ENCODE measurements at places on chromosomes 7 and 10. TPM values are rescaled to one million over a fixed set of nuclear protein-coding genes. Genes with fewer than 3 reads are reported as not detected.

DNA sequence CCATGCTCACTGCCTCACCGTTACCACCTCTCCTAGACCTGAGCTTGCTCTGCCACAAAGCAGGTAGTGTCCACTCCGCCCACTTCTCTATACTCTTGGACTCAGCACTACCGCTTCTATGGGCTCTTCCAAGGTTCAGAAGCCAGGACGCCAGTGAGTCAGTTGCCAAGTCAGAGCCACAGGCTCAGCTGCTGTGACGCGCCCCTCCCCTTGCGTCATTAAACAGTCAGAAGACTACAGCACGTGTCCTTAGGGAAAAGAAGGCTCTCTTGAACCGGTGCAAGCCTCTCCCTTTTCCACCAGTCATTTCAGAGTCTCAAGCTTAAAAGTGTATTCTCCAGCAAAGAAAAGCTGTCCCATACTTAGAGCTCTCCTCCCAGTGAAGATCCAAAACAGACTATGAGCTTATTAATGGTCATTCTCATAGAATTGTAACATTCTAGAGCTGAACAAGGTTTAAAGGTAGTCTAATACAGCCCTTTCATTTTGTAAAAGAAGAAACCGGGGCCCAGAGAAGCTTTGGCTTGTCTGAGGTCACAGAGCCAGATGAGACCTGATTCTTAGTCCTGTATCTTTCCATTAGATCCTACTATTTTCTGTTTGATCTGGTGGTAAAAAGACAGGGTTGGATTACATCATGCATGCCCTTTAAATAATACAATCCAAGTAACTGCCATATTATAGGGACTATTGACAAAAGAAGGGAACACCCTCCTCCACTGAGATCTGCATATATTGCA, 40.9 kb upstream of the MET start:
- peaks cover 23% of the 10 kb centered on the region for H3K4me1 ChIP-seq
- no peaks in the 10 kb centered on the region for H3K36me3 ChIP-seq
- no peak overlapping the region for H3K4me3 ChIP-seq
- no peaks in the 10 kb centered on the region for H3K27me3 ChIP-seq
- DNase-seq, result peak; percentile 87
- H3K27ac ChIP-seq, result peak overlapping the region; percentile 87

GRCh38 chr7:910441-910861, 34.1 kb downstream of the GET4 start:
- DNase-seq, result no peak
- no peaks in the 10 kb centered on the region for H3K27me3 ChIP-seq
- H3K27ac ChIP-seq, result no peak overlapping the region

DNA sequence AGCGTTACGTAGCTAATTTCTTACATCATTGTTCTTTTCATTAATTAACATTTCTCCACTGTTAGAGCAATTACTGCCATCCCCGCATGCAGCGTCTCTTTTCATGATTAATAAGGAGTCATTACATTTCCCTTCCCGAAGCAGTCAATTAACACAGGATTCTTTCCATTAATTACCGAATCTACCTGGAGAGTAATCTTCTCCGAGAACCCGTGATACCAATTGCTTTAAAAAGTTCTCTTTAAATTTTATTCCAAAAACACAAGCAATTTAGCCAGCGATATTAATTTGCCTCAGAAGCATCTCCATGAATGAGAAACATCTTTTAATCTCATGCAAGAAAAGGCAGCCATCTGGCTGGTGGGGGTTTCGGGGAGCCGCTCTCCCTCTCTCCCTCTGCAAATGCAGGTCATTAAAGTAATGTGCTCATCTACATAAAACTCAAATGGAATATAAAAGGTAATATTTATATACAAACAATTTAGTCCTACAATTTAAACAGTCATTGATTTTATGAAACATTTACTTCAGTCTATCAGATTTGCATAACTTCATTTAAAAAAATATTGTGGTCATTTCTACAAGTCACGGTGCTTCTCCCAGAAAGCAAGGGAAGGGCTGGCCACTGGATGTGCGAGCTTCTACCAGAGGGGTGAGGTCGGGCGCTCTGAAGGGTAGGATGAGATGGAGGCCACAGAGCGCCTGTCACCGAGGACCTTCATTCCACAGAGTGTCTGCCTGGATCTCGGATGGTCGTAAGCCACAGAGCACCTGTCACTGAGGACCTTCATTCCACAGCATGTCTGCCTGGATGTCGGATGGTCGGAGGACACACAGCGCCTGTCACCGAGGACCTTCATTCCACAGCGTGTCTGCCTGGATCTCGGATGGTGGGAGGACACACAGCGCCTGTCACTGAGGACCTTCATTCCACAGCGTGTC, 145.0 kb downstream of the WDR37 start:
- DNase-seq, result no peak
- H3K27me3 ChIP-seq, result no peaks in the 10 kb centered on the region
- no peaks in the 10 kb centered on the region for H3K36me3 ChIP-seq
- H3K4me1 ChIP-seq, result no peaks in the 10 kb centered on the region
- no peak overlapping the region for H3K27ac ChIP-seq

DNA sequence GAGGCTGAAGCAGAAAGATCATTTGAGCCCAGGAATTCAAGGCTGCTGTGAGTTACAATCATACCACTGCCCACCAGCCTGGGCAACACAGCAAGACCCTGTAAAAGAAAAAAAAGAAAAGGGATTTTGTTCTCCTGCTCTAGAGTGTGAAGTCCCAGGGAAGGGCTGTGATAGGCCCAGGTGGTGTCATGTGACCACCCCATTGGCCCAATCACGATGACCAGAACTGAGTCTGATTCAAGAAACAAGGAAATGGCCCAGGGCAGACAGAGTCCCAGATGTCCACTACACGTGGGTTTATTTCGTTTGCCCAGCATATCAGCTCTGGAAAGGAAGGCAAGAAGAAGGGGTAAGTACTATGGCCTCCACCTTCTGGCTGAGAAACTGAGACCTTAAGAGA, 81.3 kb upstream of the CUX1 start:
- DNase-seq, result no peak
- H3K36me3 ChIP-seq, result no peaks in the 10 kb centered on the region
- H3K4me3 ChIP-seq, result no peak overlapping the region
- H3K27me3 ChIP-seq, result no peaks in the 10 kb centered on the region
- no peak overlapping the region for H3K27ac ChIP-seq

DNA sequence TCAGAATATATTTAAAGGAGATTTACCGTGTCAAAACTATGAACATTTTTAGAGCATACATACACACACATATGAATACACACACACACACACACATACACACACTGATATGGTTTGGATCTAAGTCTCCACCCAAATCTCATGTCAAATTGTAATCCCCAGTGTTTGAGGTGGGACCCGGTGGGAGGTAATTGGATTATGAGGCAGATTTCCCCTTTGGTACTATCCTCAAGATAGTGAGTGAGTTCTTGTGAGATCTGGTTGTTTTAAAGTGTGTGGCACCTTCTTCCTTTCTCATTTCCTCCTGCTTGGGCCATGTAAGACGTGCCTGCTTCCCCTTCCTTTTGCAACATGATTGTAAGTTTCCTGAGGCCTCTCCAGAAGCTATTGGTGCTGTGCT, 515.0 kb upstream of the ZMIZ1 start:
- H3K27me3 ChIP-seq, result no peaks in the 10 kb centered on the region
- no peaks in the 10 kb centered on the region for H3K4me1 ChIP-seq
- DNase-seq, result no peak
- no peaks in the 10 kb centered on the region for H3K36me3 ChIP-seq
- no peak overlapping the region for H3K4me3 ChIP-seq

GRCh38 chr10:89392974-89393373, 551 bp downstream of the IFIT1 start:
- H3K36me3 ChIP-seq, result no peaks in the 10 kb centered on the region
- no peak for DNase-seq
- peak overlapping the region; percentile 47 for H3K4me3 ChIP-seq

DNA sequence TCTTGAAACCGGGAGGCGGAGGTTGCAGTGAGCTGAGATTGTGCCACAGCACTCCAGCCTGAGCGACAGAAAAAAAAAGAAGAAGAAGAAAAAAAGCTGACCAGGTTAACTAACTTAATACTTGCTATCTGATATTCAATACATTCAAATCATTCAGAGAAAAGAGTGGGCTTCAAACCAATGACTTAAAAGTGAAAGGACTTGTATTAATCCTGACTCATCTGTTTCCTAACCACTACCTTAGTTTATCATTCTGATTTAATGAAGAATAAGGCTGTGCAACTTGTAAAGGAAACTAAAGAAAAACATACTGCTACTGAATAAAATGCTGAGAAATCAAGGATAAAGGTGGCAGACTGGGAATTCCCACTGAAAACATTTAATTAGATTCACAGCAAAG, 128.4 kb downstream of the NRBF2 start:
- DNase-seq, result no peak
- H3K4me3 ChIP-seq, result no peak overlapping the region
- peaks cover 52% of the 10 kb centered on the region for H3K4me1 ChIP-seq
- H3K27me3 ChIP-seq, result no peaks in the 10 kb centered on the region
- H3K27ac ChIP-seq, result no peak overlapping the region

- no peaks in the 10 kb centered on the region for H3K36me3 ChIP-seq
- H3K27ac ChIP-seq, result no peak overlapping the region
- H3K4me1 ChIP-seq, result no peaks in the 10 kb centered on the region
- H3K27me3 ChIP-seq, result no peaks in the 10 kb centered on the region
Observed at GRCh38 chr10:73865459-73866442, 8.6 kb downstream of the CAMK2G start.

DNA sequence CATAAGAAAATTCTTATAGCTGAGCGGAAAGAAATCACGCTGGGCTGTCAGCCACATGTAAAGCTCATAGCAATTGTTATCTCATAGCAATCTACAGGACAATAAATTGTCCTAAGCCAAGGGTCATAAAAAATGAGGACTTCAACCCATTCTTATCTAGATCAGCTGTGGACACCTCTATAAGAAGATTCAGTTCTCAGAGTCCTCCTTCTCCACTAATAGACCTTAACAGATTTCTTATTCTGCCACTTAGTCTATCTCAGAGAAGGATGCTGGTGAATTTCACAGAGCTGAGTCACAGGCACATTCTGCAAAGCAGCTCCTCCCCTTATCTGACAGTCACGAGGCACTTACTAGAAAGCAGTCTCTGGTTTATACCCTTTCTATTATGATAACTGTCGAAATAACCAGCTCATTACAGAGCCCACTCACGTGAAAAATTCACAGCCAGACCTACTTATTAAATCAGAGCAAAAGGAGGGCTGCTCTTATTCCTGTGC, 185.3 kb upstream of the PCLO start:
- DNase-seq, result no peak
- no peak overlapping the region for H3K27ac ChIP-seq
- no peaks in the 10 kb centered on the region for H3K27me3 ChIP-seq
- no peak overlapping the region for H3K4me3 ChIP-seq
- no peaks in the 10 kb centered on the region for H3K36me3 ChIP-seq

DNA sequence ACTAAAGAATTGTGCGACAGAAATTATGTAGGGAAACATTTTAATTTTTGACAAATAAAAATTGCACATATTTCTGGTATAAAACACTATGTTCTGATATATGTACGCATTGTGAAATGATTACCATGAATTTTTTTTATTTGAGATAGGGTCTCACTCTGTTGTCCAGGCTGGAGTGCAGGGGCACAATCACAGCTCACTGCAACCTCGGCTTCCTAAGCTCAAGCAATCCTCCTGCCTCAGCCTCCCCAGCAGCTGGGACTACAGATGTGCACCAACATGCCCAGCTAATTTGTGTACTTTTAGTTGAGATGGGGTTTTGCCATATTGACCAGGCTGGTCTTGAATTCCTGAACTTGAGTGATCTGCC, 149.2 kb downstream of the FRMD4A start:
- no peaks in the 10 kb centered on the region for H3K36me3 ChIP-seq
- no peaks in the 10 kb centered on the region for H3K27me3 ChIP-seq
- H3K27ac ChIP-seq, result no peak overlapping the region
- no peak overlapping the region for H3K4me3 ChIP-seq
- no peaks in the 10 kb centered on the region for H3K4me1 ChIP-seq

- H3K4me3 ChIP-seq, result peak overlapping the region; percentile 10
- no peaks in the 10 kb centered on the region for H3K27me3 ChIP-seq
- no peaks in the 10 kb centered on the region for H3K4me1 ChIP-seq
- H3K36me3 ChIP-seq, result no peaks in the 10 kb centered on the region
- DNase-seq, result peak; percentile 31
- peak overlapping the region; percentile 16 for H3K27ac ChIP-seq
Observed at GRCh38 chr7:79452032-79452494, 1.4 kb downstream of the MAGI2 start.

GRCh38 chr7:16078076-16078952, 343.0 kb downstream of the CRPPA start:
- no peaks in the 10 kb centered on the region for H3K27me3 ChIP-seq
- peak; percentile 14 for DNase-seq
- no peaks in the 10 kb centered on the region for H3K4me1 ChIP-seq
- H3K36me3 ChIP-seq, result no peaks in the 10 kb centered on the region
- no peak overlapping the region for H3K27ac ChIP-seq
- no peak overlapping the region for H3K4me3 ChIP-seq

- no peak overlapping the region for H3K4me3 ChIP-seq
- no peaks in the 10 kb centered on the region for H3K27me3 ChIP-seq
- no peaks in the 10 kb centered on the region for H3K4me1 ChIP-seq
Observed at GRCh38 chr7:115230882-115231571, 309.1 kb downstream of the MDFIC start.

DNA sequence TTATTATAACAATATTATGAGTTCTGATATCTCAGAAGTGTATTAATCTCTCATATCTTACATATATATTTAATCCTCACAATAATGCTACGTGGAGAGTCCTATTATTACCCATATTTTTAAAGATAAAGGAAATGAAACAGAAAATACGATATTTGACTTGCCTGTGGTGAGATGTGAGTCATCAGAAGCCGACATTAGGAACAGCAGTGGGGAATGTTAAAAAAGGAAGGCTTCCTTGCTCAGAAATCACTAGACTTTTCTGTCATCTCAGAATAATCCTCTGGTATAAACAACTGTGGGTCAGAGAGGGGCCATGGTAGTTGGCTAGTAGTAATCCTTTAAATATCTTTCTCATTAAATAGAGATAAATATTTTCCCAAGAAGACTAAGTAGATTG, 402.3 kb upstream of the PCDH15 start:
- H3K27me3 ChIP-seq, result no peaks in the 10 kb centered on the region
- DNase-seq, result no peak
- H3K4me1 ChIP-seq, result no peaks in the 10 kb centered on the region

- no peaks in the 10 kb centered on the region for H3K27me3 ChIP-seq
- H3K36me3 ChIP-seq, result no peaks in the 10 kb centered on the region
- H3K4me1 ChIP-seq, result peaks cover 4% of the 10 kb centered on the region
Observed at GRCh38 chr7:3399858-3400257, 98.8 kb downstream of the SDK1 start.

HOXA11 gene
- total RNA-seq, result not detected

DMBT1 gene
- total RNA-seq, result 24.4 TPM

FAM20C gene
- total RNA-seq, result 18.3 TPM

OR6V1 gene
- total RNA-seq, result not detected

Measured in pancreas (tissue), 10 donors.